ENCODE measurements at places on chromosomes 1 and 21.

- peak; percentile 28 for DNase-seq
Observed at GRCh38 chr1:216566641-216567205, 143.5 kb upstream of the USH2A start.

DNA sequence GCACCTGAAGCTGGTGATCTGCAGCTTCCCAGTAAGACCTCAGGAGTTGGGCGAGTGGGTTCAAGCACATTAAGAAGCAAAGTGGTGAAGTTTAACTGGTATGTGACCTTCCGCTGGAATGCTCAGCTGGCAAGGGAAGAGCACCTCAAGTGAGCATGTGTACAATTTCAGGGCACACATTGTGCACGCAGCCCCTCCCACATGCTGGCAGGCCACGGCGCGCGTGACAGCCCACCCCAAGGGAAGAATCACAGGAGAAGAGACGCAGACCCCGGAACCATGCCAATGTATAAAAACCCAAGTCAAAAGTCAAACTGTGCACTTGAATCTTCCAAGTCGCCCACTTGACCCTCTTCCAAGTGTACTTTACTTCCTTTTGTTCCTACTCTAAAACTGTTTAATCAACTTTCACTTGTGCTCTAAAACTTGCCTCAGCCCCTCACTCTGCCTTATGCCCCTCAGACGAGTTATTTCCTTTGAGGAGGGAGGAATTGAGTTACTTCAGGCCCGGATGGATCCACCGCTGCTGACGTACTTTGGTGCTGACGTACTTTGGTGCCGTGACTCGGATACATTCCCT lies 20.0 kb downstream of the LRRC3 start:
- DNase-seq: no peak

DNA sequence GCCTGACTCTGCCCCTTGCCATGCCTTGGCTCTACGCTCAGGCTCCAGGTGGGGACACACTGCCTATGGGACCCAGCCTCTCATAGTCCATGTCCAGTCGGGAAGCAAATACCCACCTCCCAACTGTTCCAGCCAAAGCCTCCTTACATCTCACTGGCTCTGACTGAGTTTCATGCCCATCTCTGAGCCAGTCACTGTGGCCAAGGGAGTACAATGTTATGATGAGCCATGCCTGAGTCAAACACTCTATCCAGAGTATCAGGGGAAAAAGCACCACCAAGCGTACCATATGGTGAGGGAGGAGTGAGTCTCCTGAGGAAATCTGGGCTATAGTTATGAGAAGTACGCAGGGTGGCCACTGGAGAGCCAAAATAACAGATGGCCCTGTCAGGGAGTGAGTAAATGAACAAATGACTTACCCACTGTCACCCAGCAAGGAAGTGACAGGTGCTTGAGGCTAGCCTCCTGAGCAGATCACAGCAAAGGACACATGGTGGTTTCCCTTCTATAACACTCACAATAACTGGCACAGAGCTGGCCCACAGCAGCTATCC lies 236.6 kb upstream of the GJB5 start:
- no peak for DNase-seq

DNA sequence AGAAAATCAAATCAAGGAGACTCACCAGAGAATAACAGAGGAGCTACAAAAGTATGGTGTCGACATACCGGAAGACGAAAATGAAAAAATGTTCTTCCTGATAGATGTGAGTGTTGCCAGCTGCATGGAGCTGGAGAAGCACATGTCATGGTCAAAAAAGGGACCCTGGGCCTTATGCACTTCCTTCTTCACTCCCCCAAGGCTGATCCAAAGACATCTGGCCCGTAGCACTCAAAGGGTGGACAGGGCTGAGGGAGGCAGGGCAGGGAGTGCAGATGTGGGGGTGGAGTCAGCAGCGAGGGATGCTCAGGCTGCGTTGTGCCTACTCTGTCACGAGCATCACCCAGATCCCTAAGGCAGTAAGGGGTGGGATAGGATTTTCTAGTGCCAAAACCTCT lies 19.4 kb downstream of the MX1 start:
- peak; percentile 7 for DNase-seq

DNA sequence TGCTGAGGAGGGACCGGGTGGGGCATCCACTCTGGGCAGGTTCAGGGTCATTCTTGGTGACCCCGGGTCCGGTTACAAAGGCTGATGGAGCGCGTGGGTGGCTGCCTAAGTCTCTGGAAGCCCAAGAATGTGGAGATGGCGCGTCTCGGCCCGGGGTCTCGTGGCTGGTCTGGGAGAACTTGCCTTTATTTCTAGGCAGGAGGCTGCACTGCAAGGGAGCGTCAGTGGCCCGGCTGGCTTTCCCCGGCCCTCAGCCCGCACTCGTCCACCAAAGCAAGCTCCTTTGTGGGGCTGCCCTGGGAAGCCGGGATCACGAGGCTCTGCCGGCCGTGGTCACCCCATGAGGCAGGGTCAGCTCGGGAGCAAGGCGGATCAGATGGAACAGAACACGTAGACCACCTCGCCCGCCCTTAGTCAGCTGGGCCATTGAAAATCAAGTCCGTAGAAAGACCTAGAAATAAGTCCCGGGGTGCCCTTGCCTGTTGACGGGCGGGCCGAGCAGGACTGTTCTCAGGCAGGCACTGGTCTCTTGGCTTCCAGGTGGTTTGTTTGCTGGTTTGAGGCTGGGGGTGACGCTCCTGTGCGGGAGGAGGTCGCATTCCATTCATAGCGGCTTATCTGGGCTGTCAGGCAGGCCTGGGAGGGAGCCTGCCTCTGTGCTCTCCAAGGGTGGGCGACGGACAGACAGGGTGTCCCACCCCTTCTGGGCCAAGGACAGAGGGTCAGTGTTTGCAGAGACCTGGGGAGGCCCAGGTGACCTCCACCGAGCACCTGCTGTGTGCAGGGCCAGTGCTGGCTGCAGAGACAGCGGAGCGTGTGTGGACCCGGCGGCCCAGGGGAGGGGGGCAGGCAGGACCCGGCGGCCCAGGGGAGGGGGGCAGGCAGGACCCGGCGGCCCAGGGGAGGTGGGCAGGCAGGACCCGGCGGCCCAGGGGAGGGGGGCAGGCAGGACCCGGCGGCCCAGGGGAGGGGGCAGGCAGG lies 25.8 kb downstream of the COL18A1 start:
- peak; percentile 76 for DNase-seq

GRCh38 chr1:37437087-37437486 lies 37.3 kb upstream of the ZC3H12A start:
- no peak for DNase-seq

Data from fibroblast of villous mesenchyme (primary cell).